Sigmoid colon (tissue), 7 donors: ENCODE measurements at places on chromosomes 12 and 14. TPM values are rescaled to one million over a fixed set of nuclear protein-coding genes. Genes with fewer than 3 reads are reported as not detected.

DNA sequence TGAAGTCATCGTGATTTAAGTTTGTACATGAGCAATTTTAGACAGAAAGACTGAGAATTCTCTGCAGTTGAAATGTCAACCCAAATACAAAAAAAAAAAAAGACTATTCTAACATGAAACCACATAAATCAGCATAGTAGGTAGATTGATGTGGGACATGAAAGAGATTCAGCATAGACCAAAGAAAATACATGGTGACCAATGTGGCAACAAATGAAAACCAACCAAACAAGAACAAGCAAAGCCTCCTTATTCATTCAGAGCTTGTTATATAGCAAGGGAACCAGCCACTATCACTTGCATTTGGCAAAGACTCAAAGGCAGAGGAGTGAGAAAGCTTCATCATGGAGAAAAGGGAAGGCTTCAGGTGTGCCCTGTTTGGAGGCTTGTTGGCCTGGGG lies 144.4 kb upstream of the TMPO start:
- DNase-seq = no peak

GRCh38 chr14:79660053-79660939 lies 551.0 kb downstream of the DIO2 start:
- DNase-seq = no peak

- no peak for DNase-seq
Observed at GRCh38 chr12:47848853-47849252, 29.1 kb upstream of the HDAC7 start.

DNA sequence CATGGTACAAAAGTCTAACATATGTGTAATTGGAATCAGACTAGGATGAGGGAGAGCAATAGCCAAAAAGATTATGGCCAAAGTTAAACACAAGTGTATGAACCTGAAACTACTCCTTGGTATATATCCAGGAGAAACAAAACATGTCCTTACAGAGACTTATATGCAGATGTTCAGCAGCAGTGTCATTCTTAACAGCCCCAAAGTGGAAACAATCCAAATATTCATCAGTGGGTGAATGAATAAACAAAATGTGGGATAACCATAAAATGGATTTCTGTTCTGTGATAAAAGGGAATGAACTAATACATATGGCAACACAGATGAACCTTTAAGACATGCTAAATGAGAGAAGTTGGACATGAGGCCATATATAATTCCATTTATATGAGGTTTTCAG lies 30.2 kb downstream of the PWP1 start:
- no peak for DNase-seq

DNA sequence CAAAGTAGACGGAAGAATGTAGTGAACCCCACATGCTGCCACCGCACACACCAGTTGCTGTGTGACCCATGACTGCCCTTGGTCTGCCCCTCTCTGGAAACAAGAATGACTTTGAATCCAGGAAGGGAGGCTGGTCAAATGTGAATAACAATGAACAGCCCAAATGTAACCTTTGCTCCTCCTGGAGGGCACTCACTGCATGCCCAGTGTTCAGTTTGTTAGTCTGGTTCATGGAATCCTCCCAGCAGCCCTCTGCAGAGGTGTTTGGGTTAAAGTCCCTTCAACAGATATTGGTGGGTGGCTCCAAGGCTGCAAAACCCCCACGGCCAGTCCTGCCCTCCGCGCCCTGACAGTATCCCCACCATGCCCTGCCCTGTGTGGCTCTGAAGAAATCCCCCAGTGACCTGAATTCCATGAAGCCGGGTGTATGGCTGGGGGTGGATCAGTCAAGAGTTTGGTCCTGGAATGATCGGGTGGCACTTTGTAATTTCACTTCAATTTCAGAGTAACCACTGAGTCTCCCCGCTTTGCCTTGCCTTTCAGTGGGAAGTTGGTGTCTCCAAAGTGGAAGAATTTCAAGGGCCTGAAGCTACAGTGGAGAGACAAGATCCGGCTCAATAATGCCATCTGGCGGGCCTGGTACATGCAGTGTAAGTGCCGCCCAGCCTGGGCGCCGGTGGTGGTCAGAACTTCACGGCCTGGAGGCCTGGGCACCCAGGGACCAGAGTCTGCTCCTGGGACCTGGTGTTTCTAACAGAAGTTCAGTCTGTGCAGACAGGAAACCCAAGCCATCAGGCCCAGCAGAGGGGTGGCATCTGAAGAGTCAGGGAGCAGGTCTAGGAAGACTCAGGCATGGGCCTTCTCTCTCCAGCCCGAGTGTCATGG lies 47.1 kb downstream of the IL31 start:
- no peak for DNase-seq

DNA sequence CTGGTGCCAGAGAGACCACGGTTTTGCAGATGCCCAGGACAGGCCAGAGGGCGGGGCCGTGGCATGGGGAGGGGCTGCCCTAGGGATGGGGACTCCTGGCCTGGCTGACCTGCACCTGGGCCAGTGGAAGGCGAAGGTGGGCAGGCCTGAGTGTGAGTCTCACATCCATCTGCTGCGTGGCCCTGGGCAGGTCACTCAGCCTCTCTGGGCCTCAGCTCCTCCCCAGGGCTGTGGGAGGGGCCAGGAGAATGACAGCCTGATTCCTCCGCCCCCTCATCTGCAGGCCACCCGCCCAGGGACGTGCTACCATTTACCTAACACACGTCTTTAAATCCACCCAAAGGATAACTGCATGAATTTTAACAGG lies 90.9 kb downstream of the GALNT9 start:
- DNase-seq = no peak

- peak; percentile 66 for DNase-seq
Observed at GRCh38 chr12:92242907-92243306, 97.3 kb upstream of the BTG1 start.

DNA sequence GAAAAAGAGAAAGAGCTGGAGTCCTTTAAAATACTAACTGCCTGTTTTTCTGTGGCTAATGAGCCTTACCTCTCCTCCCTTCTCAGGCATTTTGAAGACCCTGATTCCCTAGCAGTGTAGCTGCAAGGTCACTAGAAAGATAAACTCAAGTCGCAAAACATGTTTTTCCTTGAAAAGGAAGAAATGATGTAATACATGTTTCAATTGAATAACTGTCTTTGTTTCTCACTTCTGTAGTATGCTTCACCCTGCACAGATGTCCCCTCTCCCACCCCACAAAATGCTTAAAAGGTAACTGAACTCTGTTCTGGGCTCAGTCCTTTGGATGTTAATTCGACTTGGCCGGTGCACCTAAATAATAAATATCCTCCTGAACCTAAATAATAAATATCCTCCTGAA lies 1350.3 kb downstream of the TMEM121 start:
- DNase-seq = no peak

DNA sequence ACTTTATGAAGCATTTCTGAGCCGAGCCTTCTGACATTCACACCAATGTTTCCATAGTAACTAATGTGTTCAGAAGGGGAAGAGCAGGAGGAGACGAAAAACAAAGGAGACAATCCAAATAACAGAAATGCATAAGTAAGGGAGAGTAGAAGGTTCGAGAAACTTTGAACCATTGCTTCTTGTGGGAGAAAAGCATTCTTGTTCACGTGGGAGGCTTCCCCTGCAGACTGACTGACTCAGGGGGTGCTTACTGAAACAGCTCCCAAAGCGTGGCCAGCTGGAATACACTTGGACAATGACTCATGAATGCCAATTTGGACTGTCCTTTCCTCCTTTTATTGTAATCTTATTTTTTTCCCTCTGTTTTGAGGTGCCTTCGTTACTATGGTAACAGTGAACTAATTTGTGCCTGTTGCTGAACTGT lies 73.9 kb downstream of the NEDD1 start:
- no peak for DNase-seq

GRCh38 chr14:24924544-24924943 lies 125.4 kb downstream of the STXBP6 start:
- DNase-seq = no peak

DNA sequence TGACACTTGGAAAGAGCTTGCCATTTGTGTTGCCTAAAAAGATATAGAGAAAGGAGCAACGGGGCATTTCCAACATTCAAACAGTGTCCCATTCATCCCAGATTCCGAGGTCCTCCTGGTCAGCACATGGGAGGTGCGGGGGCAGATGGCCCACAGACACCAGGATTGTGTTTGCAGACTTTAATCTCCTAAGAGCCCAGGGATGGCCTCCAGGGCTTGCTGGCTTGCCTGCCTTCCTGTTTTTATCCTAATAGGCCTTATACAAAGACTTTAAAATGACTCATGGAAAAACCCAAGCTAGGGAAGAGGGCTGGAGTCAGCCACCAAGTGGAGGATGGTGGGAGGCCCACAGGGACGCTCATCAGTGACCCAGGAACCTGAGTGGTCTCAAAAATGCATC lies 21.5 kb upstream of the FAM181A start:
- no peak for DNase-seq

GRCh38 chr14:51776102-51776894 lies 84.1 kb upstream of the GNG2 start:
- peak; percentile 75 for DNase-seq

DNA sequence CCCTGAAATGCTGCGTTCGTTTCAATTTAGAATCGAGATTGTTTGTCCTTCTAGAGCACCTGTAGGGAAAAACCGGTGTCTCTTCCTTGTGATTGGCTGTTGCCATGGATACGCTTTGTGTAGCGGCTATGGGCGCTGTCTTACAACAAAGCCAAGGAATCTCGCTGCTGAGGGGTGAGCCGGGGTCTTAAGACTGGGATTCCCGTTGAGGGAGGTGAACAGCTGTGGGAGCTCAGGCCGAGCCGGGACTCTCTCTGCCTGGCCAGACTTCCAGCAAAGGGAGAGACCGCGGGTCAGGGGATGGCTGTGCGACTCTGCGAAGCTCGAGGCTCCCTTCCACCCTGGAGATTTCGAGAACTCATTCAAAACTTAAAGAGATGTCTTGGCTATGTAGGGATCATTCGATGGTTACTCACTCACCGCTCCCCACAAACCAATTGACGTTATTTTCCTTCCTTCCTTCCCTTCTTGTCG lies at the start of the genes LRRIQ1 and TSPAN19:
Gene LRRIQ1, plus strand, starts transcription at position 118 of the 474 bp plus-strand sequence. CDS start 1,826 bp downstream, outside the sequence.
Gene TSPAN19, minus strand, starts transcription at position 44 of the 474 bp plus-strand sequence. CDS start 6,331 bp downstream, outside the sequence.
- peak; percentile 76 for DNase-seq

GRCh38 chr14:77903937-77904617 lies 104.2 kb downstream of the ADCK1 start:
- DNase-seq = peak; percentile 20

- no peak for DNase-seq
Observed at GRCh38 chr12:68970951-68971350, 38.0 kb upstream of the CPM start.

DNA sequence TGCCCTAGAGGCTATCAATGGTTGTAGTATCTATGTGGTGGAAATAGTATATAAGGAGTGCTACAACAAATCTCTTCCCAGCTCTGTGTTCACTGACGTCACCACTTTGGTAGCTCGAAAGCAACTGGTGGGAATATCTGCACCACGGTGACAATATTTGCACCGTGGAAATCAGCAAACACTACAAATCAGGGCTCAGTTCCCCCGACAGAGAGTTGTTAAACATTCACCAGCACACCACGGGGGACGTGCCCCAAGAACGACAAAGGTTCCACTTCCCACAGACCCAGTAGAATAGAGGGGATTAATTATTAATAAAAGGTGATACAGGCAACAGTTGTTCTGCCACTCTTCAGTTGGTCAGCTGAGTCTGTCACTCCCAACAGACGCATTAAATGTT lies 98.4 kb downstream of the CCDC60 start:
- DNase-seq = no peak

- DNase-seq = no peak
Observed at GRCh38 chr12:122975790-122976647, 975 bp downstream of the OGFOD2 start.

DNA sequence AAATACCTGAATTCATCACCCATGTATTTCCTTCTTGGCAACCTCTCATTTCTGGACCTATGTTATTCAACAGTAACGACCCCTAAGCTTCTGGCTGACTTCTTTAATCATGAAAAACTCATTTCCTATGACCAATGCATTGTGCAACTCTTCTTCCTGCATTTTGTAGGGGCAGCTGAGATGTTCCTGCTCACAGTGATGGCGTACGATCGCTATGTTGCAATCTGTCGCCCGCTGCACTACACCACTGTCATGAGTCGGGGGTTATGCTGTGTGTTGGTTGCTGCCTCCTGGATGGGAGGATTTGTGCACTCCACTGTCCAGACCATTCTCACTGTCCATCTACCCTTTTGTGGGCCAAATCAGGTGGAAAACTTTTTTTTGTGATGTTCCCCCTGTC lies 356 bp downstream of the OR4Q2 start:
- DNase-seq = no peak

- peak; percentile 81 for DNase-seq
Observed at GRCh38 chr12:49331380-49332222, 5.4 kb downstream of the C1QL4 start.

DNA sequence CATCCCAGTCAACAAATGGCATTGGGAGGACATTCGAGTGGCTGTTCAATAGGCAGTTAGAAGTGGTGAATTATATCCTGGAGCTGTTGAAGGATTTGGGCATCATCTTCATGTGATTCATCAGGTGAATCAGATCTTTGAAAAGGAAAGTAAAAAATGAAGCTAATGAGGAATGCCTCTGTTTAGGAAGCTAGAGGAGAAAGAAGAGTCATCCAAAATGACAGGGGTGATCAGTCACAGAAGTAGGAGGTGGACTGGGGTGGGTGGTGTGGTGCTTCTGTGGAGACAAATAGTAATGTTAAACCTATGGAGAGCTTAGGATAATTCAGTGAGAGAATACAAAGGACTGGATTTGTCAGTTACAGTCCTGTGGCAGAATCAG lies 32.7 kb downstream of the DIP2B start:
- no peak for DNase-seq

DNA sequence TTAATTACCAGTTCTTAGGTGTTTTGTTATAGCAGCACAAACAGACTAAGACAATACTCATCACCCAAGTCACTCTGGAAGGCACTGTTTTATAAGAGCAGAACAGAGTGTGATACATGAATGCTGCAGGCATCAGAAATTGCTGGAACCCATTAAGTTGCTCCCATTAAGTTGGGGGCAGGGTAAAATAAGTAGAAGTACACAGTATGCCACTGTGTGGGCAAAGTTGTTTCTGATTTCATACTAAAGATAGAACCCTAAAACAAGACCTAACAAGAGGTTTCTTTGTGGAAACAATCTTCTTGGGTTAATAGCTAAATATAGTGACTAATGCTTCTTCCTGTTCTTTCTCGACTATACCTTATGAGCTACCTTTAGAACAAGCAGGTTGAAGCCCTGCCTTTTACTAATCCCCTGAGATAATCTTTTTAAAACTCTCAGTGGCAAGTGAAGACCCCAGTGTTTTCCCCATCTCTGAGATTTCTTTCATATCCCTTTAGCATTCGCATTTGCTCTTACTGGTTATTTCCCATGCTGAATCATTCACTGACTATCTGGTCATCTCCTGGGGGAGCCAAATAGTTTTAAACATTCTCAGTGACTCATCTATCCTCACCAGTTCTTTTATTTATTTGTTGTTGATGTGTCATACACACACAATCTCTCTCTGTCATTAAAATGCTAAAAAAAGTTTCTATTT lies 52.3 kb downstream of the SOCS2 start:
- DNase-seq = no peak

CACNA1C gene
- 0.46 TPM for polyA plus RNA-seq

CCDC59 gene
- 45.3 TPM for polyA plus RNA-seq

SLC6A12 gene
- 0.48 TPM for polyA plus RNA-seq

IRAK3 gene
- polyA plus RNA-seq = 4.4 TPM

FLRT2 gene
- polyA plus RNA-seq = 2.2 TPM

AKAP6 gene
- not detected for polyA plus RNA-seq

GUCY2C gene
- polyA plus RNA-seq = 8.4 TPM

FAM181A gene
- polyA plus RNA-seq = not detected

TMPO gene
- 51.6 TPM for polyA plus RNA-seq

ZC3H10 gene
- polyA plus RNA-seq = 3.8 TPM

RASSF9 gene
- polyA plus RNA-seq = not detected

LPAR5 gene
- polyA plus RNA-seq = 16.5 TPM
